ENCODE measurements at places on chromosomes 16 and 17.

- DNase-seq: no peak
Observed at GRCh38 chr16:85948616-85949265, 49.8 kb downstream of the IRF8 start.

GRCh38 chr16:65837464-65837863 lies 529.0 kb upstream of the CDH5 start:
- no peak for DNase-seq

DNA sequence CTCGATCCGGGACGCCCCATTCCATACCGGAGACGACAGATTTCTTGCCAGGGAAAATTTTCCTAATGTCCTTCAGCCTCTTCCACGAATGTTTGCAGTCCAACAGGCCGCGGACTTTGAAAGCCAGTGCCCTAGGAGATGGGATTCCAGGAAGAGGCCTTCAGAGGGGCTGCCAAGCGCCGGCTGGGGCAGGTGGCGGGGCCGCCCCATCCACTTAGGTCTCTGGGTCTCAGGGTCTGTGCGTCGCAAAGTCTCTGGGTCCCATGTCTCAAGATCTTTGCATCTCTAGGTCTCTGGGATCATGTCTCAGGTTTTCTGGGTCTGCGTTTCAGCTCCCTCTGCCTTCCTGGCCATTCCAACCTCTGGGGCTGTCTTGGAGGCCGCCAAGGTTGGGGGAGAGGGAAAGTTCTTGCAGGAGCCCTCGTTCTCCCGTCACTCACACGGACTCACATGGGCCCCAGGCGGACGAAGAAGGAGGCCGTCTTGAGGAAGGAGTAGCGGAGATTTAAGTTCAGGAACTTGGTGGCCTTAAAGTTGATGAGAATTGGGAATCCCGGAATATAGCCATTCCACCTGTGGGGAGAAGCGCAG lies 7.2 kb downstream of the ALOX12B start:
- no peak for DNase-seq

GRCh38 chr16:3400446-3400778 lies 392 bp downstream of the ZSCAN32 start:
- DNase-seq: no peak

DNA sequence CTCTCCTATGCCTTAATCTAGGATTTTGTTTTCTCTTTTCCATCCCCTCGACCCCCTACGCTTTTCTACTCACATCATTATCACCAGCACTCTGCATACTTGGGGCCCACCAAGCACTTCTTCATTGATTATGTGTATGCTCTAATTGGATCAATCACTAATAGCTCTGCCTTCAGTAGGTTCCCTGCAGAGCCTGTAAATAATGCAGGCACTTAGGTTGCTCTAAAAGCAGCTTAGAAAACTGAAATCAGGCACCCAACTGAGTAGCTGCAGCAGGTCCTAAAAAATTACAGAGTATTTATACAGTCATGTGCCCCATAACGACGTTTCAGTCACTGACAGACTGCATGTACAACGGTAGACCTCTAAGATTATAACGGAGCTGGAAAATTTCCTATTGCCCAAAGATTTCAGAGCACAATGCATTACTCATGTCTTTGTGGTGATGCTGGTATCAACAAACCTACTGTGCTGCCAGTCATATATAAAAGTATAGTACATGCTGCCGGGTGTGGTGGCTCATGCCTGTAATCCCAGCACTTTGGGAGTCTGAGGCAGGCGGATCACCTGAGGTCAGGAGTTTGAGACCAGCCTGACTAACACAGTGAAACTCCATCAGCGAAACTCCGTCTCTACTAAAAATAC lies 280.4 kb downstream of the HS3ST3B1 start:
- no peak for DNase-seq

DNA sequence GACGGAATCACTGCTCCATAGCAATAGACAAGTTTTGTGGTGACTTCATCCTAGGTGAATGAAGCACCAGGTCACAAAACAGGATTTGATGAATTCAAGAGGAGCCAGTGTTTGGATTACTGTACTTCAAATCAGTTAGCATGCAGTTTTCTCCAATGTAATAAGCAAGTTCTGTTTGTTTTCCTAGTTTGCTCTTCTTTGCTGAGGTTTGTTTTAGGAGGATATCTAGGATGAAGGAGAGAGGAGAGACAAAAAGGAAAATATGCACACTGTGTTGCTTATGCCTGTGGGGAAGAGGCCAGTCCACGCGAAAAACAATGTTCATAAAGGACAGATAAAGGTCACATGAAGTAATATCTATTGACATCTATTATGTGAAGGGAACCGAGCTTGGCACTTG lies 9.0 kb downstream of the KRT37 start:
- DNase-seq: no peak

DNA sequence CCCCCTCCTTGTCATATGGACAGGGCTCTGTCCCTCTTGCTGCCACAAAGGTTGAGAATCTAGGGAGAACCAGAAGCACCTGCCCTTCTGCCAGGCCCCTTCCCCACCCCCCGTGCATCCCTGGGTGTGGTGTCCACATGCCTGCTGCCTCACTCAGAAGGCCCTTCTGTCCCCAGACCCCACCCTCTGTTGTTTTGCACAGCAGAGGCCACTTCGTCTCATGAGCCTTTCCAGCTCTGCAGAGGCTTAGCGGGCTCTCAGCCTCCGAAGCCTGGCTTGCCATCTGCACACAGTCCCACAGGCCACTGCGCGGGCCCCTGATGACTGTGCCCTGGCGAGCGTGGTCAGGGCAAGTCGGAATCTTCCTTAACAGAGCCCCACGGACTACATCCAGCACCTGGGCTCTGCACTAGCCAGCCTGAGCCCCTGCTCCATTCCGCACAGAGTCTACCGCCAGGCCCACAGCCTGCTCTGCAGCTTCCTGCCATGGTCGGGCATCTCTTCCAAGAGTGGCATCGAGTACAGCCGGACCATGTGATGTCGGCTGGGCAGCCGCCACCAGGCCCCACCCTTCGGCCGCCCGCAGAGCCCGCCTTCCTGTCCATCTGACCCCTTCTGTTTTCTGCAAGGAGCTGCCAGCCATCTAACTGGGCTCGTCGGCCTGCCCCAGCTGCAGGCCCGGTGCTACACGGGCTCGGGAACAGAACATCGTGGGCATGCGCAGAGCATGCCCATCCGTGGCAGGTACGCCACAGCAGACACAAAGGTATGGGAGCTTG lies 10.8 kb downstream of the C16orf90 start:
- no peak for DNase-seq

DNA sequence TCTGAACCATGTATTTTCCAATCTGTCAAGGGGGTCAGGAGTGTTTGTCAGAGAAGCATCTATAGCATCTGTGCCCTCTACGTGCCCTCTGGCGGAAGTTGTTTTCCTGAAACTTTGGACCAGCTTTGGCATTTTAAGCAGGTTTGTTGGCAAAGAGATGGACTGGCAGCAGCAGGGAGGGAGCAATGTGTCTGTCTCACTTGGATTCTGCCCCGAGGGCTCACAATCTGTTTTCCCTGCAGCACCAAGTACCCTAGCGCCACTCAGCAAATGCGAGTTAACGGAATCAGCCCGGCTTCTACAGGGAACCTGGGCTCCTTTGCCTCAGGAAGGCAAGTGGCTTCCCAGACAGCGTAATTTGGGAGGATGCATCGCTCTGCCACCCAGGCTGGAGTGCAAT lies 17.4 kb downstream of the DUSP14 start:
- DNase-seq: no peak

- DNase-seq: no peak
Observed at GRCh38 chr16:72637306-72637705, 410.6 kb downstream of the ZFHX3 start.

DNA sequence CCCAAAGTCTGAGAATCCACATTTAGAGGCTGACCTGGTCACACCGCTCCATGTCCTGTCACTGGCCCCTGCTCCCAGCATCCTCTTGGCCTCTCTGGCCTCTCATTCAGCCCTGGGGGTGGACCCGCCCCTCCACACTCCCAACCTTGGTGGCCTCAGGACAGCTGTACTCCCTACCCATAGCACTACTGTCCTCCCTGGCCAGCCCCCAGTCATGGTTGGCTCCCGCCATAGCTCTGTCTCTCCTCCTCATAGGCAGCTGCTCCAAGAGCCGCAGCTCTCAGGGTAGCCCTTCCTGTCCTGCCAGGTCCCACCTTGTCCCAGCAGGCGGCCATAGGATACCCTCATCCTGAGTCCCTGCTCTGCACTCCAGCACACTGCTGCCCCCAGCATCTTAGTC lies 38.0 kb upstream of the PHB1 start:
- DNase-seq: no peak

DNA sequence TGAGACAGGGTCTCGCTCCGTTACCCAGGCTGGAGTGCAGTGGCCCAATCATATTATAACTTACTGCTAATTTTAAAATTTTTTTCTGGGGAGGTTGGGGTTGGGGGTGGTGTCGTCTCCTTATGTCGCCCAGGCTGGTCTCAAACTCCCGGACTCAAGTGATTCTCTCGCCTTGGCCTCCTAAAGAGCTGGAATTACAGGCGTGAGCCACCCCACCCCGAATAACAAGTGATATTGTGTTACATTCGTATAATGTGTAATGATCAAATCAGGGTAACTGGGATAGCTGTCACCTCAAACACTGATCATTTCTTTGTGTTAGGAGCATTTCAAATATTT lies 16.2 kb upstream of the KPNA2 start:
- no peak for DNase-seq

- no peak for DNase-seq
Observed at GRCh38 chr16:58409316-58409973, 17.2 kb downstream of the GINS3 start.
